ENCODE measurements at places on chromosomes 5 and 9.

DNA sequence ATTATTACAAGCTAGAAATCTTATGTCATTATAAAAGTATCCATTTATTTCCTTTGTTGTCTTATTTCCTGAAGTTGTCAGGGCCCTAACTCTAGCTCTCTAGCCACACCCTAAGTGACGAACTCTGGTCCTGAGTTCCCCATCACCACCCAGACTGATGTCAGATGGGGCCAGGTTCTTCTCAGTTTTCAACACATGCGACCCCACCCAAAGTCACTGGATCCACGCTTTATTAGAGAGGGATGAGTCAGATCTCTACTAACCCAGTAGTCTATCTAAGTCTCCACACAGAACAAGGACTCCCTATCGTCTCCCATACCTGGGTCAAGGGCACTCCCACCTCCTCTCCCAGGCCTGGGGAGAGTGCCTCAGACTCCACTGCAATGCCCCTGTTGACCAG lies 6.8 kb upstream of the FEM1C start:
- DNase-seq: peak; percentile 69

DNA sequence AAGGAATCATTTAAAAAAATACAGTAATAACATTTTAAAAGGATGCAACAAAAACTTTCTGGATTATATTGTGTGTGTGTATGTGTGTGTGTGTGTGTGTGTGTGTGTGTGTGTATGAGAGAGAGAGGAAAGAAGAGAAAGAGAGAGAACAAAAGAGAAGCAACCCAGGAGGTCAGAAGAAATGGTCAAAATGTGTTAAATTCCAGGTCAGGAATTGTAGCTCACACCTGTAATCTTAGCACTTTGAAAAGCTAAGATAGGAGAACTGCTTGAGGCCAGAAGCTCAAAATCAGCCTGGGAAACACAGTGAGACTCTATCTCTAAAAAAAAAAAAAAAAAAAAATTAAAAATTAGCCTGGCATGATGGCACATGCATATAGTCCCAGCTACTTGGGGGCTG lies 311.8 kb upstream of the CDH12 start:
- no peak for DNase-seq

- no peak for DNase-seq
Measured at GRCh38 chr5:3217771-3218495, 377.7 kb upstream of the IRX1 start.

- no peak for DNase-seq
Measured at GRCh38 chr5:168770036-168770498, 190.9 kb upstream of the PANK3 start.

DNA sequence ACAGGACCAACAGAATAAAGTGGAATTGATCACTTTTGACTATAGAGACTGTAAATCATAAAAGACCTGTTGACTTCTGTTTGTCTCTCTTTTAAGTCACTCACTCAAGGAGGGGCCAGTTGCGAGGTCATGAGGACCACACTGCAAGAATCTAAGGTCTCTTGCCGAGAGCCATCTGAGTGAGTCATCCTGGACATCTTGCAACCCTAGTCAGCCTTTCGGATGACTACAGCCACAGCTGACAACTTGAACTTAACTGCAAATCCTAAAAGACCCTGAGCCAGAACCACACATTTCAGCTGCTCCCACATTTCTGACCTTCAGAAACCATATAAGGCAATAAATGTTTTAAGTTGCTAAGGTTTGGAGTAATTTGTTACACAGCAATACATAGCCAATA lies 129.7 kb upstream of the RAD23B start:
- DNase-seq: no peak

DNA sequence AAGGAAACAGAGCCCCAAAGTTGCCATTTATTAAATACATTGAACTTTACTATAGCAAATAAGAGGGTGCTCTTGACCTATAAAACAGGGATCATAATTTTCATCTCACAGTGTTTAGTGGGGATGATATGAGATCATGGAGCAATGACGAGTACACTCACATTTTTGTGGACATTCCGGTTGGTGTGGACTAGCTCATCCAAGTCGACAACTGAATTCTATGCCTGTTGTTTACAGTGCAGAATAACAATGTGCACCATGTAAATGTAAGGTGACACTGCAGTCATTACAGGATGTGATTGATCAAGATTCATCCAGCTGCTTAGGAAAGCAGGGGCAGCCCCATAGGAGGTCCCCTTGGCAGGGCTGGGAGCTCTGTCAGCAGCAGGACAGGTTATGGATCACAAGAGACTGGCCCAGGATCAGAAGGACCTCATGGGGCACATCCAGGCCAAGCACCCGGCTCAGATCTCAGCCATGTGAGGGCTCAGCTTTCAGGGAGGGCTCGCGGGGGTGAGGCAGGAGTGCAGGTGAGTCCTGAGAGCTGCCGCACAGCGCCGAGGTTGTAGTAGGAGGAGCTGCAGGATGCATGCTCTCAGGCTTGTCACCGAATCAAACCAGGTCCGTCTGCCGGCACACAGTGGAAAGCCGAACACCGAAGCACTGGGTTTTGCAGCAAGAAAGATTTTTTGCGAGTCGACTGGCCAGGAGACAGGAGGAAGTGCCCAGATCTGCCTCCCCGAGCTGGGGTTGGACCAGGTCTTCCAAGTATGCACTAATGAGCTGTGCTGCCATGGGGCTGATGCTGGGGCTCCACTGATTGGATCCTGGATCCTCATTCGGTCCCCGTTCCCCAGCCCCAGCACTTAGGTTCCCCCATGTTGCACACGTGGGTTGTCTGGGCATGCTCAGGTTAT lies 28.2 kb downstream of the MRPL36 start:
- no peak for DNase-seq

DNA sequence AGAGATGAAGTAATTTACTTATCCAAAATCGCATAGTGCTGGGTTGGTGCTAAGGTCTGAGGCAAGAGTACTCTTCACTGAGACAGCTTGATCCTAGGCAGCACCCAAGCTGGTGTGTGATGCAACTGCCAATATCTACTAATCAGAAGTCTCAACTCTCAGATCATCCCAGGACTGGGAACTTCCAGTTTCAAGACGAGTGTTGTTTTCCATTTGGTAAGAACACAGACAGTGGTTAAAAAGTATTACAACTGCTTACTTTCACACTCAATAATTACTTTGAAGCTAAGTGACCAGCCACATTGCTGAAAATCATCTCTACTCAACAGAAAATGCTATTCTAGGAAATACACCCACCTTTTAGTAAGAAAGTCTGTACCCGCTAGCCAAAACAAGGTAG lies 45.3 kb downstream of the FBXW11 start:
- no peak for DNase-seq

GRCh38 chr5:41896230-41896629 lies 7.9 kb upstream of the RIMOC1 start:
- no peak for DNase-seq

DNA sequence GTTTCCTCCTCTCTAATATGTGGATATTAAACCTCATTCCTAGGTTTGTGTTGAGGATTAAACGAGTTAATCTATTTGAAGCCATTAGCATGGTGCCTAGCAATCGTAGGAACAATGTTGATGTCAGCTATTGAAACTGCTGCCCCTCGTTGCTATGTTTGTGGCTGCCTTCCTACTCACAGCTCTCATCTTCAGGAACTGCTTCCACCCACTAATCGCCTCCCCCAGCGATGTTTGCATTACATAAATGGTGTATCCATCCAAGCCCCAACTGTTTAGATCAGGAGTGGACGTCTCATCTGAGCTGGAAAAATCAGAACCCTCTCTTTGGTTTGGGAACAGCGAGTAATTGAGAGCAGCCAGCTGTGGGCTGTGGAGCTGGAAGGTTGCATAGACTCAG lies 416.6 kb downstream of the ARHGEF28 start:
- no peak for DNase-seq

GRCh38 chr9:95450171-95451064 lies 66.4 kb downstream of the PTCH1 start:
- DNase-seq: no peak

DNA sequence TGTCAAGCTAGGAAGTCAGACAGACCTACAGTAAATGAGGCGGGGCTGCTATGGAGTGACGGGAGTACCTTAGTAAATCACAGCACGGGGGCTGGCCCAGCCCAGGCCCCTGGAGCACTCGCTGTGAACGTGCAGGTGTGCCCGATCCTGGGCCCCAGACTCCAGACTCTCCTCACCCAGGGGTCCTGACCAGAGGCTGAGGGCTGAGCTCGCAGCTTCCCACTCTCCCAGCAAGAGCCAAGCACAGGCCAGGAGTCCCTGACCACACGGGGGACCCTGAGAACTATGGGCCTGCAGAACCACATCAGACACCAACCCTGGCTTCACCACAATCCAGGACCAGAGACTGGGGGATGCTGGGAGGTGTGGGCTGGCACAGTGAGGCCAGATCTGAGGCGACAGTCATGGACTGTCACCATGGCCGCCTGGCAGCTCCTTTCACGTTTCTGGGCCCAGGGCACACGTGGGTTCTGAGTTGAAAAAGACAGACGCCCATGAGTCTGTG lies 73.4 kb downstream of the ADAMTS2 start:
- no peak for DNase-seq

GRCh38 chr5:154709368-154710305 lies 45.5 kb upstream of the LARP1 start:
- DNase-seq: no peak

DNA sequence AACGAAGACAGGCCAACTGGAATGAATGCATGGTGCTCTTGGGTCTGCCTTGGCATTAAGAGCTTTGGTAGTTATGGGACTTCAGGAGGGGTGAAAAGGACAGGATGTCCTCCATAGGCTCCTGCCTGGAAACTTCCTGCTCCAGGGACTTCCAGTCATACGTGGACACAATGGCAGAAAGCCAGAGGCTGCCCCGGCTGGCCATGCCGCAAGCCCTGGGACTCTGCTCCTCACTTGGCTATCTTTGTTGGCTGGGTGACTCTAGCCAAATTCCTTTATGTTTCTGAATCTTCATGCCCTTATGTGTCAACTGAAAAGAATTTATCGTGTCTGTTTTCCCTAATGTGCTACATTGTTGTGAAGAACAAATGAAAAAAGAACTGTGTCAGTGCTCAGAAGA lies 136.9 kb downstream of the SIL1 start:
- peak; percentile 55 for DNase-seq

DNA sequence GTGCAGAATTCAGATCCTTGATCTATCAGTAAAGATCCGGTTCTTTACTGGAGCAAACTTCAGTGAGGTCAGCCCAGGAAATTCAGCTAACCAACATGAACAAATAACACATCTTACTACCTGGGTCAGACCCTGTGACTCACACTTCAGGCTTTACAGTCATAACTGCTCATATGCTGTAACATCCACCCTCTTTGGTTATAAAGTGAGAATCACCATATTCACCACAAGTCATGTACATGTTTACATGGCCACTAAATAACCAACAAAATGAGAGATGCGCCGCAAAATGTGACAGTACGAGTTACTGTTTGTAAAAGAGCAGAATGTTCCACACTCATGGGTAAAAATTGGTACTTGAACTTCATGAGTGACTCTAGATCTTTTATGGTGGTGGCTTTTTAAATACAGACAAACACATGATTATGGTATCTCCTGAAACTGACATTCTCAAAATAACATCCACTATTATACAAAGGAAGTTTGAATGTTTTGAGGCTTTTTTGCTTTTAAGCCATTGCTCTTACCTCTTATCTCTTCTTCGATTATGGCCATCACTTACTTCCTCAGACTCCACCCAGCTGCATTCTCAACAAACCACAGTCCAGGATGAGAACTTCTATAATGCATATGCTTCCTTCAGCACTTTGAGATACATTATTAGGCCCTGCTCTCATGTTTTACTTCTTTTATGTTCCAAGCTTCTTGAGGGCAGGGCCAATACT lies 516.6 kb downstream of the RAB3C start:
- DNase-seq: peak; percentile 83

DNA sequence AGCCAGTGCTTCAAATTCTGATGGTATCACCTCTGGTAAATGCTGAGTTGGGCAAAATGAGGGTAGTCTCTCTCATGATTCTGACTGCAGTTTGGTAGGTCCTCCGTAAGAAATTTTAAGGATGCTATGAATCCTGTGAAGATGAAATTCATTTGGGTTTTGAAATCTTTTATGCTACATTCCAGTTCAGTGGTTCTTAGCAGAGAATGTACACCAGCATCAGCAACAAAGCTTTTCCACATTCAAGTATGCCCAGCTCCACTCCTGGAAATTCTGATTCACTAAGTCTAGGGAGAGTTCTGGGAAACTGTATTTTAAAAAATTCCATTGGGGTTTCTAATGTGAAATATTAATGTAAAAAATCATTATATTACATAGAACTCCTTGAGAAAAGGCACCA lies 33.6 kb upstream of the ACOT12 start:
- DNase-seq: no peak

- no peak for DNase-seq
Measured at GRCh38 chr9:117480253-117480652, 65.4 kb upstream of the ASTN2 start.

GRCh38 chr9:83620841-83621636 lies 1.9 kb upstream of the IDNK start:
- peak; percentile 28 for DNase-seq

GRCh38 chr5:24491490-24491889 lies 153.3 kb downstream of the CDH10 start:
- no peak for DNase-seq

GRCh38 chr9:21078702-21079101 lies 960 bp upstream of the IFNB1 start:
- no peak for DNase-seq

GRCh38 chr5:39177631-39177964 lies 41.8 kb downstream of the FYB1 start:
- no peak for DNase-seq

DNA sequence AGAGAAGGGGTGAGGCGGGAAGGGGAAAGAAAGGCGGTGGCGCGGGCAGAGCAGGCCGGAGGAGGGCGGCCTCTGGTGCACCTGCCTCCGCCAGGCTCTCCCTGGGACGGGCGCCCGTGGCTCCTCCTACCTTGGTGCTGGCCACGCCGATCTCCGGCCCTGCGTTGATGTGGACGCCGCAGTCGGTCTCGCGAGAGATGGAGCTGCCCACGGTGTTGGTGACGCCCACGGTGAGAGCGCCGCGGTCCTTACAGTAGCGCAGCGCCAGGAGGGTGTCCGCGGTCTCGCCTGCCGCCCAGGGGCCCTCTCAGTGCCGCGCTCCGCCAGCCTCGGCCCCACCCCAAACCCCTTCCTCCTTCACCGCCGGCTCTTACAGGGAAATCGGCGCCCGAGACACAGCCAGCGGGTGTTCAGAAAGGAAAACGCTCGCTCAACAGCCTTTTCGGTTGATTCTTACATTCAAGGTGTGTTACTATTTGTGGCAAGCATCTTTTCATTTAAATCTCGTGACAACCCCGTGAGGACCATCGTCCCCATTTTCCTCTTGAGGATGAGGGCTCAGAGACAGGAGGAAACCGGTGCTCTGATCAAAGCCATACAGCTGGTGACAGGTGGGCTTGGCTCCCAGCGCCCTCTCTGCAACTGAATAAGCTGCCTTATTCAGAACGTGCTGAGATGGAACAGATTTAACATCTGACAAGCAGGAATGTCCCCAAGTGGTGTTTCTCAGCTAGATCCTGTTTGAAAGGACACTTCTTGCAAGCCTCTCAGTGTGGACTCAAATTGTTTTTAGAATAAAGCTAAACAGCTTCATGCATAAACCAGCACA lies 22.0 kb upstream of the MAPK9 start:
- DNase-seq: no peak

- peak; percentile 21 for DNase-seq
Measured at GRCh38 chr9:136625101-136626065, 37.3 kb upstream of the EGFL7 start.
